ENCODE measurements at places on chromosomes 4 and X. TPM values are rescaled to one million over a fixed set of nuclear protein-coding genes. Genes with fewer than 3 reads are reported as not detected.

TSPAN7 gene
- total RNA-seq: not detected

IGBP1 gene
- total RNA-seq: 50.7 TPM

UGT2B17 gene
- total RNA-seq: not detected

TIGD4 gene
- 0.50 TPM for total RNA-seq

SLC4A4 gene
- 2.0 TPM for total RNA-seq

FAM156A gene
- total RNA-seq: 11.0 TPM

RS1 gene
- not detected for total RNA-seq

PWWP3B gene
- total RNA-seq: 35.0 TPM

LRIT3 gene
- total RNA-seq: 0.11 TPM

NSG1 gene
- total RNA-seq: not detected

MAGEE1 gene
- total RNA-seq: 1.6 TPM

CCKAR gene
- total RNA-seq: not detected

HSFX1 gene
- total RNA-seq: 1.00 TPM

SOWAHD gene
- under 0.01 TPM for total RNA-seq

BEX1 gene
- 4.4 TPM for total RNA-seq

NUDT11 gene
- 12.2 TPM for total RNA-seq

GRIA3 gene
- 15.0 TPM for total RNA-seq

CXCL6 gene
- total RNA-seq: 1.1 TPM

NEUROG2 gene
- not detected for total RNA-seq

TCP11X2 gene
- total RNA-seq: not detected

MSL3 gene
- total RNA-seq: 22.2 TPM

NSUN7 gene
- total RNA-seq: 1.1 TPM

CT47A7 gene
- not detected for total RNA-seq

GPR50 gene
- total RNA-seq: not detected

MXRA5 gene
- total RNA-seq: 49.0 TPM

UCP1 gene
- total RNA-seq: not detected

NDNF gene
- total RNA-seq: 0.55 TPM

SSX2B gene
- not detected for total RNA-seq

MMRN1 gene
- total RNA-seq: 0.77 TPM

CT45A1 gene
- not detected for total RNA-seq

Measured in uterine smooth muscle cell (primary cell).